HEK293T (cell line): ENCODE measurements at places on chromosomes 6 and 20.

- DNase-seq: no peak
Measured at GRCh38 chr20:63335711-63336110, 25.4 kb downstream of the CHRNA4 start.

GRCh38 chr20:10634683-10635411 is 39.0 kb downstream of the JAG1 start:
- no peak for DNase-seq

GRCh38 chr6:46689657-46690056 is 2.0 kb downstream of the TDRD6 start:
- DNase-seq: no peak

GRCh38 chr6:91155129-91155785 is 568.4 kb upstream of the MAP3K7 start:
- DNase-seq: no peak

GRCh38 chr6:25472306-25472705 is 179.7 kb upstream of the SCGN start:
- peak; percentile 24 for DNase-seq

- DNase-seq: no peak
Measured at GRCh38 chr6:74914888-74915287, 291.0 kb downstream of the COL12A1 start.

DNA sequence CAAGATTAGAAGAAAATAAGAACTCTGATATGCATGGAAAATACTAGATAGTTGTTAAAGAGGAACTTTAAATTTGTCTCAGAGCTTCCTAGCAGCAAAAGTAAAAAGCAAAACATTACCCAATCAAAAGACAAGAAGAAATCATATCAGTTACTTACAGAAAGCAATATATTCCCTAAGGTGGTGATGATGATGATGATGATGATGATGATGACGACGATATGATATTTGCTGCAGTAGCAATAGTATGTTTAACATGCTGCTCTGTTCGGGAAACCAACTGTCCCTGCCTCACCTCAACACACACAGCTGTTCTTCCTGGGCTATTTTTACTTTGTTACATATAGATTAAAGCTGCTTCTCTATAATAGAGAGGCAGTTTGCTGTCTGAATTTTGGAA is 12.0 kb upstream of the TBX18 start:
- DNase-seq: no peak

GRCh38 chr6:3875486-3875885 is 26.3 kb downstream of the FAM50B start:
- no peak for DNase-seq

- peak; percentile 22 for DNase-seq
Measured at GRCh38 chr6:4055420-4056041, 23.4 kb downstream of the FAM217A start.

DNA sequence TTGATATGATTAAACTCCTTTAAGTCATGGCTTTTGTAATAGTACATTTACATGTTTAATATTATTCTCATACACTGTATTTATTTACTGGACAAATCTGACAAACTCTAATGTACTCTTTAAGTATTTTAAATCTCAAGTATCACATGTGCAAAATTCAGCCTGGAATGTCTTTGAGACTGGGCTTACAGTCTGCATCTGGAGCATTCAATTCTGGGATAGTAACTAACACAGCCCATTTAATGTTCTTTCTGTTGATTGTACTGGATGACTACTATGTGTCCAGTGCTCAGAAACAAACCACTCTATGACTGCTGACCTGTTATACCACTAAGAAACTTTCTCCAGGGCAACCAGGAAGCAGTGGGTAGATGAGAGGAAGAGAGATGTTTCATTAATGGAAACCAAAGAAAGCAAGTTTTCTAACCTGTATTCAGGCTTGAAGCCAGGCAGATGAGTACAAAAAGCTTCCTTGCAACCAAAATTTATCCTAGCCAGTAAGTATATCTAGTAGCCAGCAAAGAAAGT is 26.8 kb downstream of the FBXL4 start:
- DNase-seq: no peak

DNA sequence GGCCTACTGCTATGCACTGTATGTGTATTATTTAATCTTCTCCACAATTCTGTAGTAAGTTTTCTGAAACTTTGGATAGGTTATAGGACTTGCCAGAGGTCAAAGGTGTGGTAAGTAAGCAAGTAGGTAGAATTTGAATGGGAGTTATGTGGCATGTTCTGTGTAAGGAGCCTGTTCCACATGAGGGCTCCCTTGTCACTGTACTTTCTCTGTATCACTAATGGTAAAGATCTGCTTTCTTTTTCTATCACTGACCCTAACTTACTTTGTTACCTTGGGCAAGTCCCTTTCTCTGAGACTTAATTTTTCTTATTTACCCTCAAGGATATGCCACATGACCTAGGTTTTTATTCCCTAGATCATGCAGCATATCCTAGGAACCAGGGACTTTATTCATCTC is 50.3 kb downstream of the EIF2S2 start:
- DNase-seq: no peak

- no peak for DNase-seq
Measured at GRCh38 chr6:16352258-16352635, 113.9 kb downstream of the GMPR start.

GRCh38 chr6:42929821-42930360 is 611 bp downstream of the CNPY3 start:
- DNase-seq: no peak

DNA sequence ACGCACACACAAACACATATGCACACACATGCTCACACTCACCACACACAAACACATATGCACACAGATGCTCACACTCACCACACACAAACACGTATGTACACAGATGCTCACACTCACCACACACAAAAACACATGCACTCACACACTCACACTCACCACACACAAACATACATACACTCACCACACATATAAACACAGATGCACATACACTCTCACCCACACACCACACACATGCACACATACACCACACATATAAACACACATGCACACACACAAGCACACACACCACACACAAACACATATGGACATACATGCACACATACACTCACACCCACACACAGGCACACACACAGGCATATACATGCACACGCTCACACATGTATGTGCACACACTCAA is 112.3 kb downstream of the ERMARD start:
- DNase-seq: no peak

GRCh38 chr20:34515484-34516246 is 557 bp upstream of the DYNLRB1 start:
- DNase-seq: peak; percentile 67

- peak; percentile 38 for DNase-seq
Measured at GRCh38 chr6:28865401-28866204, 58.2 kb downstream of the TRIM27 start.

DNA sequence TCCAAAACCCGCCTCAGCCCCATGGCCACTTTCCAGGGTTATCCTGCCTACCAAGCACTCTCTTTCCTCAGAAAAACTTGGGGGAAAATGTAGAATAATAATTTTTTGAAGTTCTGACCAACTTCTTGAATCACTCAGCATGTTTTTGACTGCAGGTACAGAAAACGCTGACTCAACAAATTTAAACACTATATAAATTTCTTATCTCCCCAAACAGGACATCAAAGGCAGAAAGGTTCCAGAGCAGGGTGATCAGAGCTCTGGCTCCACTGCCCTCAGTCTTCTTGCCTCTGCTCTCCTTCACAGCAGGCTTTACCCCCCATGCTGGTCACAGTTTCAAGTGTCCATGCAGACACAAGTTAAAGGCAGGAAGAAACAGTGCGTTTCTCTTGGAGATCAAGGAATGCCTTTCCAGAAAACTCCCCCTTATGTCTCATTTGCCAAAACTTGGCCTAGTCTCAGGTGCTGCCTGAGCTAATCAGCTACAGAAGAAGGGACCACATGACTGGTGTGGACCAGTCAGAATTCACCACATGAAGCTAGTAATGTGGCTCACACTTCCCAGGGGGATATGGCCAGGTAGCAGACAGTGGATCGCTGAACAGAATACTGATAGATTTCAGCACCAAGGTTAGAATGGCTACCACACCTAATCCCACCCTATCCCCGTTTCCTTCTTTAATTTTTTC is 24.4 kb upstream of the SLC17A3 start:
- no peak for DNase-seq

DNA sequence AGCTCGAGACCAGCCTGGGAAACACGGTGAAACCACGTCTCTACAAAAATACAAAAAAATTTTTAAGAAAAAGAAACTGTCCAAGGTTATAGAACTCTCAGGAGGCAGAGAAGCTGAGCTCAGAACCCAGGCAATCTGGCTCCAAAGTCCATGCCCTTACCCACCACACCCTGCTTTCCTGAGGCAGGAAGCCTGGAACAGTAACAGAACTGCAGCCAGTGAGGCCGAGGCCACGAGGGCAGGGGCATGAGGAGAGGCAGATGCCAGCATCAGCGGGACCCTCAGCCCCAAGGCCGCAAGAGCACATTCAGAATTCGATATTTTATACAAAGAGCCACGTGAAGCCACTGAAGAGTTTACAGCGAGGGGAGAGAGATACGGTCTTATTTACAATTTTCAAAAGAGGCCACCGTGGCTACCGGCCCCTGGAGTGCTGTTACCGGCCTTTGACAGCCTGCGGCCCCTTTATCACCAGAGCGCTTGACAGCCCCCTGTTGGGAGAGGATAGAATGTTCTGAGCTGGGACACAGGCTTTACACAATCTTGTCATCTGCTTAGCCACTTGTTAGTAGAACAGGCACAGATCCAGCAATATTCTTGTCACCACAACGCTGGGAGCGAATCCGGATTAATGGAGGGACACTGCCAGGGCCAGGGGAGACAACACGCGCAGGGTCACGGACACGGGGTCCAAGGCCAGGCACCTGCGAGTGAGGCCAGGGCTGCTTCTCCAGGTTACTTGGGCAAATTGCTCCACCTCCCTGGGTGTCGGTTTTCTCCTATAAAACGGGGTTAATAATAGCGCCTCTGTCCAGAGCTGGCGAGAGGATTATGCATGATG is 5.6 kb downstream of the SPATA2 start:
- DNase-seq: peak; percentile 75

DNA sequence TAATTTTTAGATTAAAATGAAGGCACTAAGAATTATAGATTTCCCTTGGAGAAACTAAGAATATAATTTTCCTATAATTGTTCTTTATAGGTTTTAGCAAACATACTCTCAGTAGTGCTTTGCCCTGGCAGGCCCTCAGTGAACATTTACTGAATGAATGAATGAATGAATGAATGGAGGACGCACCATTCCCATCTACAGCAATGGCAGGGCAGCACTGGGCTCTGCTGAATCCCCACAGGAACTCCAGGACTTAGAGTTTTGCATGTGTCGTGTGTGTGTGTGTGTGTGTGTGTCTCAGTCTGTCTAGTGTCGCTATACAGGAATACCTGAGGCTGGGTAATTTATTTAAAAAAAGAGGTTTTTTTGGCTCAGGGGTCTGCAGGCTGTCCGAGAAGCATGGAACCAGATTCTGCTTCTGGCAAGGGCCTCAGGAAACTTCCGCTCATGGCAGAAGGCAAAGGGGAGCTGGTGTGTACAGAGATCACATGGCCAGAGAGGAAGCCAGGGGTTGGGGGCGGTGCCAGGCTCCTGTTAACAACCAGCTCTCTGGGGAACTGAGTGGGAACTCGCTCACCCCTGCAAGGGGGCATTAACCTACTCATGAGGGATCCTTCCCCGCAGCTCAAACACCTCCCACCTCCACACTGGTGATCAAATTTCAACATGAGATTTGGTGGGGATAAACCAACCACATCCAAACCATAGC is 20.1 kb downstream of the RNASET2 start:
- DNase-seq: no peak

- no peak for DNase-seq
Measured at GRCh38 chr6:70184723-70185122, 118.2 kb downstream of the COL9A1 start.

- no peak for DNase-seq
Measured at GRCh38 chr20:14829906-14830305, 492.5 kb upstream of the FLRT3 start.

GRCh38 chr20:14778875-14779274 is 441.5 kb upstream of the FLRT3 start:
- DNase-seq: no peak

DNA sequence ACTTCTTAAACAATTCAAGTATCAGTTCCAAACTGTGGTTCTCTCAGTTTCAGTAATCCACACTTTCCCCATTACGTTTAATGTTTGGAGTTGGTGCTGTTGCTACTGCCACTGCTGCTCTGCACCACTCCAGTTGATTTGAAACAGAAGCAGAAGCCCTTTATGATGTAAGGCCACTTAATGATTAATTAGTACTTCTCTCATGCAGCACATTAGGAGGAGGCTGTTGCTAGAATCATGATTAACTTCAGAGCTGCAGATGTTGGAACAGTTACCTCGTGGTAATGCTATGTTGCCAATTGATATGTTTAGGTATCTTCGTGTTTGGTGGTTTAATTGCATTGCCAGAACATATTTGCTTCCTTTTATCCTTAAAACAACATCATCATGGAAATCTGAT is 986.2 kb upstream of the CITED2 start:
- DNase-seq: no peak

- DNase-seq: no peak
Measured at GRCh38 chr6:6970851-6971250, 136.9 kb upstream of the RREB1 start.

DNA sequence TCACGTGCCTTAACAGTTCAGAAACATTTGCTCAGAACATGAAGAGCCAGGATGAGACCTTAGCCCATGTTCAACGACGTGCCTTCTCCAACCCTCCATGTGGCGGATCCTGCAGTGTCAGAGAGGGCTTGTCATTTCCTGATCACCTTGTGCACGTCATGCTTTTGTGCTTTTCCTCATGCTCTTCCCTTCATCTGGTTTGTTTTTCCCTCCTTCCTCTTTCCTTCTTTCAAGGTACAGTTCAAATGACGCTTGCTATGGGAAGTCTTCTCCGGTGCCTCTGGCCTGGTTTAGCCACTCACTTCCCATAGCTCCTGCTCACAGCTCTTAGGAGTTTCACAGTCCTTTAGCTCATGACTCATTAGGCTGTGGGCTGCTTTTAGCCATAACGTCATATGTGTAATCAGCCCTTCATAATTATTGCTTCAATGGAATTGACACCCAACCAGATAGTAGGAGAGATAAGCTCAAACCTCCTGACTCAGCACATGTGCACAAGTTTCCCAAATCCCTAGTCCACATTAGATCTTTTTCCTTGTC is 102.7 kb upstream of the CNKSR3 start:
- no peak for DNase-seq

DNA sequence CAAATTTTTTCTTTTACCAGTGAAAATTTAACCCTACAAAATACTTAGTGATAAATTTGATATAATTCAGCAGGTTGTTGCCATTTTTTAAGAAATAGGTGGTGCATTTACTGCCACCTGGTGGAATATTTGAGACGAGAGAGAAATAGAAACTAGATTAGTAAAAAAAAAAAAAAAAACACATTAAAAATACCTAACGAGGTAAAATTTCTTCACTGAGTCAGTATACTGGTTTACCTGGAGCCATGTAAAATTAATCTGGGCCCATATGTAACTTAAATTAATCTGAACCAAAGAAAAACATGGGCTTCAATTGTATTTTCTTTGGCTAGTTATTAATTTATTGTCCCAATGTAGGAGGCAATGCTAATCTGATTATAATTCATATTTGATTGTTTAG is 520.8 kb downstream of the EPM2A start:
- DNase-seq: no peak

DNA sequence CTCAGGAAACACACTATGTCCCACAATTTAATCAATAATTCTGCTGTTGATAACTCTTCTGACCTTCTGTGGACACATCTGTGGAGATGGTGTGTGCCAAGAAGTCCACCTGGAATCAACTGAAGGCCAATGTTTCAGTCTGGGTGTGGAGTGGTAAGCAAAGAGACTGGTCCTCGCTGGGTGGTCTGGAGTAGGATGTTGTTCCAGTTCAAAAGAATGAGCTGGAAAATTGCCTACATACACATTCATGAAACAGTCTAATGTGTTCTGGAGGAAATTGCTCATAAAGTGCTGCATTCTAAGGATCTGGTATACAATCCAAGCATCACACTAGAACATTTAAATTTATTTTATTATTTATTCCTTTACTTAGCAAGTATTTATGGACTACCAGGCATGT is 33.9 kb upstream of the TBX18 start:
- DNase-seq: no peak
